GM23248 (cell line): ENCODE measurements at places on chromosomes 2 and 18.

- DNase-seq = no peak
Measured at GRCh38 chr2:46016091-46016490, 281.1 kb upstream of the EPAS1 start.

DNA sequence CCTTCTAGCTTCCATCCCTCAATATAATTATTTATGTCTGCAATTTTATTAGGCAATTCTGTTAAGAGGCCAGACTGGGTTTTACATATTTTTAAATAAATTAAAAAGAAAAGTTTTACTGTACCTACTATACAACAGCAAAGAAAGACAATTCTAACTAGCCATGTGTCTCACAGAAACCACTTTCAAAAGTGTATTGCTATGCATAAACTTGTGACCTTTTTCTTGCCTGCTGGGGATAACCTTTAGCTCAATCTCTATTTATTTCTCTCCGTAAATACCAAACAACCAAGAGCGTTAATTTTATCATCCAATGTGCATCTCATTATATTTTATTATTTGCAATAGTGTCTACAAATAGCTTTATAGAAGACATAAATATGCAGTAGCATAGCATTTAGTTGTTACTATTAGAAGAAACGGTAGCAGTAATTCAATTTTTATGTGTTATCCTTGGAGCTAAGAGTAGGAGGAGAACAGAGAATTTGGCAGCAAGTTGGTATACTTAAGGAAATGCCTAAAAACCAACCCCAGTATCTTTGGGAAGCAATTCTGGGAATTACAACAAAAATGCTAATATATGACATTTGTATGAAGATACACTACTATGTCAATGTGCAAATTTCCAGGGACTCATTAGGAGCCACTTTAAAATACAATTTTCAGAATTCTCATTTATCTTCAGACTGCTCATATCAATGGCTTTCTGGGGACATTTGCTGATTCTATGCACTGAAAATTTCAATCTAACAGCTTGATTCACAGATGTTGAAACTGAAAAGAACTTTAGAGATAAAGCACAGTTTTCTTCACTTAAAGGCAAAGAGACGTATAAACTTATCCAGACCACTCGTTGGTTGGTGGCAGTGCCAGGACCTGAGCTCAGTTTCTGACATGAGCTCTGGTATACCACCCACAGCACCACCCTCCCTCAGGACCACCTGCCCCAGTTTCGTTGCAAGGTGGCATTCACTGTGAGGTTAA lies 23.0 kb upstream of the RTN4 start:
- no peak for DNase-seq

DNA sequence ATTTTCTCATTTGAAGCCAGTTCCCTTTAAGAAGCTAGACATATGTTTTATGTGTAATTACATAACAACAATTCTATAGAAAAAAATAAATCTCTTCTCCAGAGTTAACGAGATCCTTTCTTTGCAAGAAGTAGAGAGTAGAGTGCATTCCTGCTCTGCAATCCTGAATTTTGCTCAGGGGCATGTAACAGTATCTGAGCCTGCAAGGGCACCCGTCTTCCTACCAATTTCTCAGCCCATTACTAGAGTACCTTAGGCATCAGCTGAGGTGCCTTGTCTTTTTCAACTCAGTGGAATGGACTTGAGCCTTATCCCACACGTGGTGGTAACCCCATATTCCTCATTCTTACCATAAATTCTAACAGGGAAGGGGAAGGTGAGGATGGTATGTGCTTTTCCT lies 205.9 kb downstream of the IKZF2 start:
- no peak for DNase-seq

DNA sequence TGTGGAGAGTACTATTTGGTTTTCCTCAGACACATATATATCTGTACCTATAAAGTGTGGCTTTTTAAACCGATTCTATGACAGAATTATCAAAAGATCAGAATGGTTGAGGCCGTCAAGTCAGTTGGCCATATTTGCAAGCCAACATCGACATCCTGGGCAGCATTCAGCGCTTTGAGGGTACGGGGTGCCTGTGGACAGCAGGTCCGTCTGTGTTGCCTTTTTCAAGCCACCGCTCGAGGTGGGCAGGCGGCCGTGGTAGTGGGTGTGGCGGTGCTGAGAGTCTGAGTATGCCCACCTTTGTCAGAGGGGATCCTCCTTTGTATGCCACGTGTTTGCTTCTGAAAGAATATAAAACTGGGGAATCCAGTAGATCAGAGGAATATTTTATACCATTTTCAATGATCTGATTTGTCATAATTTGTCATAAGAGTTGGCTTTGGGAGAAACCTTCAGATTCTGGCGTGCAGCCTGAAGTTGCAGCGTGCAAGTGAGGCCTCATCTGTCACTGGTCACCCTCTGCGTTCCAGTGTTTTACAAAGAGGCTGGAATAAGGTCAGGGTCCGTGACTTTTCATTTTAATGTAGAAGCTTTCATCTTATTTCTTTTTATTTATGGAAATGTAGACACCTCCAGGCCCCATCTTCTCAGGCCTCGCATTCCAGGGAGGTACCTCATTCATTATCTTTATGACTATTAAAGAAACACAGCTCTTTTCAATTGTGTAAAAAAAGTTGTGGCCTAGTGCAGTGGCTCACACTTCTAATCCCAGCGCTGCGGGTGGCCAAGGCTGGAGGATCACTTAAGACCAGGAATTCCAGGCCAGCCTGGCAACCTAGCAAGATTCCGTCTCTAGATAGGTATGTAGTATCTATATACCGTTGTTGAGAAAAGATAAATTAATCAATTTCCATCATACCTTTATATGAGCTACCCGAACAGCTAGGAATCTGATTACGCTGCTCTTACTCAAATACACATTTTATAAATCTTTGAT lies 37.8 kb upstream of the RBM44 start:
- peak; percentile 32 for DNase-seq

DNA sequence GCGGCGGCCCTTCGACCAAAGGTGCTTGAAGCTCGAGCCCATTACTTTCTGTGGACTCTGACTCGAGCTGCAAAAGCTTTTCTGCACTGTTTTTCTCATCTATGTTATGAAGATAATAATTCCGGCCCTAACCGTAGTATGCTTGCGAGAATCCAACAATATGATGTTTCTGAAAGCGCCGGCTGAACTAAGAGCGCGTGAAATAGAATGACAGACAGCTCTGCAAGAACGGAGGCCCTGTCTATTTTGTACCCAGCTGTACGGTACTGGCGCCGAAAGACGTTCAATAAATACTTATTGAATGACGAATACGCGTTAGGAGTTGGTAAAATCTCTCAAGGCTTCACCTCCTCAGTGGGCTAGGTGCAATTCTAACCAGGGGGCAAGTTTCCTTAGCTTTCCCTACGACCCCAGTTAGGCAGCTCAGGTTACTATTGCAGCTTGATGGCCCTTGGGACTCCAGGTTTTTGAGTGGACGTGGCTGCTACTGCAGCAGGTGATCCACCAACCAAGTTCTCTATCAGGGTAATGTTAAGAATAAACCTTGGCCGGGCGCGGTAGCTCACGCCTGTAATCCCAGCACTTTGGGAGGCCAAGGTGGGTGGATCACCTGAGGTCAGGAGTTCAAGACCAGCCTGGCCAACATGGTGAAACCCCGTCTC lies 570 bp downstream of the SCRN3 start:
- DNase-seq = peak; percentile 63

- no peak for DNase-seq
Measured at GRCh38 chr18:59488899-59489298, 129.8 kb upstream of the LMAN1 start.

- DNase-seq = no peak
Measured at GRCh38 chr18:13620818-13621445, 105.4 kb downstream of the FAM210A start.

DNA sequence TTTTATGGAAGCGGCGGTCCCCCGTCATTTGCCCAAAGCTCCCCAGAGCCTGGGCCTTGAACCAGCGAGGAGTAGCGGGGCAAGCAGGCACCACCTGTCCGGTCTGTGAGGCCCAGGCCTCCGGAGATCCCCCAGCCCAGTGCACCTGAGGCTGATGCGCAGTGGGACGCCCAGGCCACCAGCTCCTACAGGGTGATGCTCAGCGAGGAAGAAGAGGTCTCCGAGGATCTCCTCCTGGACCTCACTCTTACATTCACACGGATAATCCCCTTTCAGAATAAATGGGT lies 220.2 kb downstream of the NDUFA10 start:
- no peak for DNase-seq

- DNase-seq = no peak
Measured at GRCh38 chr2:73402386-73403103, 16.9 kb downstream of the ALMS1 start.

DNA sequence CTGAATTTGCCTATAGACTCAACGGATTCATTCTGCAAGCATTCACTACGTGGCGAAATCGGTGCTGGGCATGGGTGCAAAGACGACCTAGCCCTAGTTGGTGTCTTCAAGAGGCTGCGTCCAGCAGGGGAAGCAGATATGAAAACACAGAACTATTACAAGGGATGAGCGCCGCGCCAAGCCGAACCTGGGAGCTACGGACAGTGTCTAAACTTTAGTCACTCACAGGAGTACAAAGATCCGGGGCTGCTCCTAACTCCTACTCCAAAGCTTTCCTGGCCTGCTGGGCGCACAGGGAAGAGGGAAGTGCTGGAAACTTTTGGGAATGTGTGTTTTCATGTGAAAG lies 732 bp upstream of the ANXA4 start:
- DNase-seq = peak; percentile 91
